Esophagus mucosa (tissue), 1 donor: ENCODE measurements at places on chromosomes 3 and 15. TPM values are rescaled to one million over a fixed set of nuclear protein-coding genes. Genes with fewer than 3 reads are reported as not detected.

PSTPIP1 gene
- total RNA-seq, result 1.3 TPM

GOLGA6B gene
- not detected for total RNA-seq

DUOXA2 gene
- total RNA-seq, result 10.4 TPM

TMC3 gene
- not detected for total RNA-seq

LIPH gene
- total RNA-seq, result 14.6 TPM

DUOX2 gene
- total RNA-seq, result 29.3 TPM

WDR72 gene
- 0.76 TPM for total RNA-seq

TGM5 gene
- total RNA-seq, result 13.5 TPM

MORC1 gene
- total RNA-seq, result not detected

MYO5C gene
- 19.7 TPM for total RNA-seq
